SW 1271 (cell line): ENCODE measurements at places on chromosomes 1 and 21.

DNA sequence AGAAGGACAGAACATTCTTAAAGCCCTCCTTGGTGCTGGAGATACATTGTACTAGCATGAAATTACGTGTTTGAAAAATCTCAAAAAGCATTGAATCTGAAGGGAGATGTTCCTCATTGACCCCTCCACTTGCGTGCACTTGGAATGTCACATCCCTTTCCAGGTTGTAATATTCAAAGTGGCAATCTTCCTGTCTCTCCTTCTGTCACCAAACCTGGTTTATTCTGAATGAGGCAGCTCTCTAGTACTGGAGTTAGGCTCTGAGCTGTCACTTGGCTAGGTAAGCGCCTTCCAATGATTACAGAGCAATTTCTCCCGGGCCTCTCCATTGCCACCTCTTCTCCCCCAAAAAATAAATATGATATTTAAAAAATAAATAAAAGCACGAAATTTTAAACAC is 855 bp downstream of the DSCAM start:
- no peak for DNase-seq

DNA sequence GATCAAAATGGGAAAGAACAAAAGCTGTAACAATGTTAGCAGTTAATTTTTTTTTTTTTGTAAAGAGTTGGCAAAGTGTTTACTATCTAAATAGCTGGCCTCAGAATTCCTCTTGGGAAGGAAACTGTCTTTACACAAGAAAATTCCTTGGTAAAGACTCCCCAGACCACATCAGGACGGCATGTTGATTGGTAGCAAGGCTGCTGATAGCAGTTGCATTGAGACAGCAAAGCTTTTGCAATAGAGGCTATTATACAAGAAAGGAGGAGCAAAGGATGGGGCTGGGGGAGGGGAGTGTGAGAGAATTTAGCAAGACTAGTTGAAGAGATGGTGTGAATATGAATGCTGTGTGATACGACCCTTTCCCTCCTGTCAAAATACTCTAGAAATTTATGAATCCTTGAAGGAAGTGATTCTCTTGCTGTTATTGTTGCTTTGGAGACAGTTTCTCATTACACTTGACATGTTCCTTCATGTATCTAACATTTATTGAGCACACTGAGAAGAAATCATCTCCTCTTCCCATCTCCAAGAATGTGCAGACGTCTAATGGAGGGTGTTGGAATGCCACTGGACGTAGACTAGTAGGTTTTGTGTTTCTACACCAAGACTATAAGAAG is 355.6 kb downstream of the SIPA1L2 start:
- DNase-seq: no peak

DNA sequence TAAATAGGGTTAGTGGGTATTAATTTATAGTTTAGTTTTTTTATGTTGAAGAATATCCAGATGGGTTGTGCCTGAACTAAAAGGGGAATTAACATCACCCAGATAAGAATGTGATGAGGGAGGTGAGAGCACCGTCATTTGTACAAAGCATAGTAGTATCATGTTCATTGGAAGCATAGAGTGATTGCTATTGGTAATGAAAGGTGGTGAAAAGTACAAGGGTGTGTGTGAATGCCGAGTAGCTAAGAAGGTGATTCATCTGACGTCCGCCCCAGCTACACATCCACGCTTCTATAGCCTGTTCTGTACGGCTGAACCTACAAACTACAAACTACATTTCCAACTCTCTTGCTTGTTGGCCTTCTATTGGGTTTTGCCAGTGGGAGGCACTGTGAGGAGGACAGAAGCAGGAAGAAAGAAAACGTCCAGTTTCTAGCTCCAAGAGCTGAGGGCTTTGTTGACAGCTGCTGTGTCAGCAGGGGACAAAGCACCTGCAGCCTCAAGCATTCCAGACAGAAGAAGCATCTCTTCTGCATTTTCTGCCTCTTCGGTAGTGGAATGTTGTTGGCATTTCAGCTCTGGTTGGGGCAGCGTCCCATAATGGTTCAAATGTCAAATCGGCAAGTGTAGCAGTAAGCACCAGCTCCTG is 404.8 kb downstream of the KCTD3 start:
- no peak for DNase-seq

GRCh38 chr21:41095983-41096382 is 72.0 kb upstream of the BACE2 start:
- no peak for DNase-seq

GRCh38 chr1:206909161-206909882 is 12.1 kb downstream of the IL24 start:
- no peak for DNase-seq

GRCh38 chr1:225736437-225737098 is 41.1 kb upstream of the SRP9 start:
- DNase-seq: no peak

- no peak for DNase-seq
Observed at GRCh38 chr1:178119628-178120027, 25.7 kb downstream of the RASAL2 start.

GRCh38 chr1:21628798-21629393 is 40.3 kb downstream of the RAP1GAP start:
- no peak for DNase-seq

- DNase-seq: no peak
Observed at GRCh38 chr1:164635803-164636731, 77.1 kb downstream of the PBX1 start.

GRCh38 chr1:32345289-32345827 is 9.3 kb upstream of the MARCKSL1 start:
- DNase-seq: no peak

GRCh38 chr1:195604287-195604686 is 1004.0 kb downstream of the KCNT2 start:
- no peak for DNase-seq

- peak; percentile 46 for DNase-seq
Observed at GRCh38 chr1:233440951-233441401, 113.5 kb downstream of the MAP3K21 start.

GRCh38 chr1:8677782-8678181 is 139.7 kb downstream of the RERE start:
- no peak for DNase-seq

DNA sequence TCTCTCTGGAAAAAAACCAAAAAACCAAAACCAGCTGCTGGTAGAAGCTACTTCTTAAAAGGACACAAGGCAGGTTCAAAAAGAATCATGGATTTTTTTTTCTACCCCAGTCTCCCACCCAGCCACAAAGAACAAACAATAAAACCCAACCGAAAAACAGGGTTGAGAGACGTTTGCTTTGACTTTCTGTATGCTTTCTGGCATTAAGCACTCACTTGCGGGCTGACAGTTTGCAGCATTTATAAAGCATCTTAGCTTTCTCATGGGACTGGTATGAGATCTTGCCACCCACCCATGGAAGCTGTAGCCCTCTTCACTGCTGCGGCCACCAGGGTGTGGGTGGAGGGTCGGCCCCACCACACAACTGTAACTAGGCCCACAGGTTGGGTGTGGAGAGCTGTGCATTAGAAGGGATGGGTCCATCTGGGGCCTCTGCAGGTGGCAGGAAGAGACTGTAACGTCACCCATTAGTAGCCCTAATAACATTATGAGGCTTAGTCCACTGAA is 165.7 kb downstream of the RHOU start:
- no peak for DNase-seq

- no peak for DNase-seq
Observed at GRCh38 chr1:225848030-225848955, 33.9 kb downstream of the TMEM63A start.

DNA sequence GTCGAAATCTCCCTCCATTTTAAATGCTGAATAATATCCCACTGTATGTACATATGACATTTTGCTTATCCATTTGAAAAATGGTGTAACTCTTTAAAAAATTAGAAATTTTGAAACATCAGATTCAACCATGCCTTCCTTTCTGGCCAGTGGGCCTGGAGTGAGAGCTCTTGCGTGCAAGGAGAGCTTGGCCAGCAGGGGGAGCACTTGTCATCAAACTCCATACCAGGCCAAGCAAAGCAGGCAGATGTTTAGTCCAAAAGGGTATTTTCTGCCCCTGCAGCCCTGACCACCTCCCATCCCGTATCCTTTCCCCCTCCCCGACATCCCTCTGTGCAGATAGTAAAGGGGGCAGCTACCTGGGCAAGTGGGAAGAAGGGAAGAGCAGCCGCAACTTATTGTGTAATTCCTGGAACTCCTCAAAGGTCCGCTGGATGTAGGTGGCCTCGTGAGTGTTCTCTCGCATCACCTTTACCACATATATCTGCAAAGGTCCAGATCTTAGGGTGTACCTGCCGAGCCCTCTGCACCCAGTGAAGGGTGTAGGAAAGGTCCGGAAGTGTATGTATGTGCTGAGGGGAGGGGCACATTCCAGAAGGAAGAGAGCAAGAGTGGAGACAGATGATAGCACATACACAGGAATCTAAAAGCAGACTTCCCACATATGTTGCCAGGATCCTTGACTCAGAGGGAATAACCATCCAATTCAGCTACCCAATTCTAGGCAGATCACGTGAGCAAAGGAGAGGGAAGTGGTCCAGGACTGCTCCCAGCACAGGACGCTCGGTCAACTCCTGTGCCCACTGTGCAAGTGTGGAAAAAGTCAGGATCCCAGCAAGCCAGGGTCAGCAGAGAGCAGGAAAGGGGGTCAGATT is 19.9 kb upstream of the PPP1R15B start:
- DNase-seq: no peak

- DNase-seq: no peak
Observed at GRCh38 chr1:55869065-55869464, 653.9 kb upstream of the USP24 start.

DNA sequence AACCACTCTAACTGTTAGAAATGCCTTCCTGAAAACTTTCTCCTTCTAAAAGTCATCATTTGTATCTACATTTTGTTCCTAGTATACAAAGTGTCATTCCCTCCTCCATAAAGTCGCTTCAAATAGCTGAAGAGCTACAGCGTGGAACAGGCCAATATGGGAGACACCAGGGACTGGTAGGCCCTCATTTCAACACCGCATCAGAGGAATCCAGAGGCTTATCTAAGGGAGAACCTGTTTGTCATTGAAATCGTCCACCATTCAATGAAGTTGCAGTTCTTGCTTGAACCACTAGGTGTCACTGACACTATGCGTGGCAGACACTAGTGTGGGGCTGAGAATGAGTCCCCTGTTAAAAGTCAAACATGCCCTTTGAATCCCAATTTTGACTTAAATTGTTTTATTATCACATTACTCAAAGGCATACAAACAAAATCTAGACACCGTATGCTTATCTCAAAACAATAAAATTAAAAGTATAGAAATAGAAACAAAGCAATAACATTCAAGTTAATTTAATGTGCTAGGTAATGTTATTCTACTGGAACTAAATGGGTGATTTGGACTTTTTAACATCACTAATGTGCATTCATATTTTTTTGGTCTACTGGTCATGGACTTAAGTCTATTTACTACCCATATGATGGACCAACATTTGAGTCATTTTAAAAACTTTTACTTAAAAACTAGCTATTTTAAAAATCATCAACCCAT is 182.3 kb downstream of the FCRL5 start:
- DNase-seq: no peak

DNA sequence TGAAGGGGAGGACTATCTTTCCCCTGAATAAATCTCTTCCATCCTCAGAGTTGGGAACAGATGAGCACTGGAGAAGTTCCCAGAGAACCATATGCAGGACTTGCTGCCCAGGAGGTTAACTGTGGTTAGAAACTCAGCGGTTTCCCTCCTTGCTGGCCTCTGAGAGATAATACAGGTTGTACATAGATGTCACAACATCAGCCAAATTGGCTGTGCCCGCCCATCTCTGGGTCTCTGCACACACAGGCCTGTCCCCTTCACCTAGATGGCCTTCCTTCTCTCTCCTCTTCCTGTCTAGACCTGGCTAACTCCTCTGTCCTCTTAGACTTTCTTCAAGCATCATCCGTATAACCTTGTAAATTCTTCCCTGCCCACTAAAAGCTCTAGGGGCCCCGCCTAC is 5.7 kb downstream of the RGS5 start:
- DNase-seq: no peak

- DNase-seq: no peak
Observed at GRCh38 chr1:88462488-88463261, 221.4 kb upstream of the PKN2 start.

DNA sequence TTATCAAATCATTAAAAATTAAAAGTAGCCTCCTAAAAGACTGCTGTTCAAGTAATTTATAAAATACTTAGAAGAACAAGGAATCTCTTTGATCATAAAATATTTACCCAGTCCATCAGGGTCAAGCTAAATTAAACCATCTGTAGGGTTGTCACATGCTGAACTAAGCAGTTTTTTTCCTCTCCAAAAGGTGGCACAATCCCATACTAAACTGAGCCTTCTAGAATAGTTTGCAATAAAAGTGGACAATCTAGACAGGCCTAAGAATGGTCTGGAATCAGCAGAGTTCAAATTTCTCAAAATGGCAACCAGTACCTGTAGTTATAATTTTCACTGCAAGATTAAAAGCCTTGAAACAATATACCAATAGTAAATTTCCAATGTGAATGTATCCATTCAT is 194.8 kb downstream of the EIF4G3 start:
- DNase-seq: no peak

GRCh38 chr1:41468122-41468762 is 16.2 kb downstream of the EDN2 start:
- DNase-seq: no peak

DNA sequence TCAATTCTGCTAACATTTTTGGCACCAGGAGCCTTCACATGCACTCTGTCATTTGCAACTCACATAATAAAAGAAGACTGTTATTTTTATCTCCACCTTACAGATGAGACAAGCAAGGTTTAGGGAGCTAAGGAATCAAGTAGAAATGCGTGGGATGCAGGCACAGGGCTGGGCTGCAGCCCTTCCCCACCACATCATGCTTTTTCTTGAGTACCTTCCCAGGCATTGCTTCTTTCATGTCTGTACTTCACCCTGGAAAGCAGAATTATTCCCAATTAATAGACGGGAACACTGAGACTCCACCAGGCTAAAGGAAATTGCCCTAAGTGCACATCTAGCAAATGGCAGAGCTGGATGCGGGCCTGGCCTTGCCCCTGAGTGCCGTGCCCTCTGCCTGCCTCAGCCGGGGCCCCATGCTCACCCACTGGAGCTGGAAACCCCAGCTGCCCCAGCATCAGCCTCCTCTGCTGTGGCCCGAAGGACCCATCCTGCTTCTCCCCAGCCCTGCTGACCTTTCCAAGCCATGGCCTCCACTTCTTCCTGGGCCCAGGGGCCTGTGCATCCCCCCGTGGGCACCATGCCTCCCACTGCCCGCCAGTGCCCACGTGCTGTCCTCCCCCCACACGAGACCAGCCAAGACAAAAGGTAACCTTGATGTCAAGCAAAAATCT is 257.5 kb downstream of the TOMM20 start:
- no peak for DNase-seq

- DNase-seq: no peak
Observed at GRCh38 chr1:201013991-201014815, 9.3 kb downstream of the KIF21B start.

- no peak for DNase-seq
Observed at GRCh38 chr21:45336870-45337269, 49.2 kb upstream of the POFUT2 start.

- DNase-seq: no peak
Observed at GRCh38 chr1:225917536-225917935, 6.5 kb downstream of the PYCR2 start.

GRCh38 chr1:28197682-28198415 is 21.4 kb upstream of the PTAFR start:
- DNase-seq: no peak

GRCh38 chr1:69483246-69483645 is 84.5 kb upstream of the LRRC7 start:
- DNase-seq: no peak

- DNase-seq: no peak
Observed at GRCh38 chr1:224894915-224895314, 34.6 kb upstream of the DNAH14 start.
